ENCODE measurements at places on chromosomes 13 and 19.

- DNase-seq, result no peak
Observed at GRCh38 chr19:45250216-45250831, 747 bp upstream of the MARK4 start.

- no peak for DNase-seq
Observed at GRCh38 chr13:21047591-21048282, 13.6 kb downstream of the LATS2 start.

DNA sequence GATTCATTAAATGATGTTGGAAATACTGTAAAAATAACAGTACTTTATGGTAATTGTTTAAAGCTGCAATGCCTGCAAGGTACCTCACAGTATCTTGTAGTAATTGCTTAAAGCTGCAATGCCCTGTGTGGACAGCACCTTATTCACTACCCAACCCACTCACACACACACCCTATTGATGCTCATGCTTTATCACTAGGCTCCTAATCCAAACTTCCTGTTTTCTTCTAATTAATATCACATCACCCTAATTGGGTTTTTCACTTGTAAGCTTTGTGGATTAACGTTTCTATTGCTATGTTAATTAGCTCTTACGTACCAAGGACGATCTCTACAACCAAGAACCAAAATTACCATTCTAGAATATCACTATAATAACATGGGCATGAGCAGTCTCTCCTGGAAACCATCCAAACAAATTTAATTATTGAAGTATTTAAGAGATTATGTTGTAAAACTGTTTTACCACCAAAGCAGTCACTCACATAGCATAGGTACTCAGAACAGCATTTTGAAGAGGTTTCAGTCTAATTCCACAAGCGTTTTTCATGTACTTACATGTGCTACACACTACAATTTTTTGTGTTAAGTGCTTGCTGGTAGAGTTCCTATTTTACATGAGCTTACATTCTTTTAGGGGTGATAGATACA, 303.8 kb downstream of the PCDH9 start:
- DNase-seq, result no peak

DNA sequence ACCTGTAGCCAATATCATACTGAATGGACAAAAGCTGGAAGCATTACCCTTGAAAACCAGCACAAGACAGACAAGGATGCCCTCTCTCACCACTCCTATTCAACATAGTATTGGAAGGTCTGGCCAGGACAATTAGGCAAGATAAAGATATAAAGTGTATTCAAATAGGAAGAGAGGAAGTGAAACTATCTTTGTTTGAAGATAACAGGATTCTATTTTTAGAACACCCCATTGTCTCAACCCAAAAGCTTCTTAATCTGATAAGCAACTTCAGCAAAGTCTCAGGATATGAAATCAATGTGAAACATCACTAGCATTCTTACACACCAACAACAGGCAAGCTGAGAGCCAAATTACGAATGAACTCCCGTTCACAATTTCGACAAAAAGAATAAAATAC, 17.8 kb upstream of the CCNA1 start:
- no peak for DNase-seq

DNA sequence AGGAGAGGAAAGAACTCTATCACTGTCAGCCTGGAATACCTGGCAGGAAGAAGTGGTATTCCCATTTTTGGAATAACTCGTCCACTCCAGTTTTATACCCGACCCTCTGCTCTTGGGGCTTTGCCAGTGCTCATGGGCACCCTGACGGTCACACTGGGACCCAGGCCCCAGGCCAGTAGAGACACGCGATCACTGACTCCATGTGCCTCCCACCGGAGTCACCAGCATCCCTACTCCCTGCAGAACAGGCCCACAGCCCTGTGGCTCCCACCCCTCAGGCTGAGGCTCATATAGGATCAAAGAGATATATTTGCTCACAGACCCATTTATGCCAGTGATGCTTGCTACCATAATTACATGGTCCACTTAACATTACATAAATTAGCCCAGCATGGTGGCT, 3.5 kb downstream of the GRTP1 start:
- DNase-seq, result no peak

GRCh38 chr13:30504081-30504480, 38.3 kb upstream of the HMGB1 start:
- DNase-seq, result peak; percentile 57

DNA sequence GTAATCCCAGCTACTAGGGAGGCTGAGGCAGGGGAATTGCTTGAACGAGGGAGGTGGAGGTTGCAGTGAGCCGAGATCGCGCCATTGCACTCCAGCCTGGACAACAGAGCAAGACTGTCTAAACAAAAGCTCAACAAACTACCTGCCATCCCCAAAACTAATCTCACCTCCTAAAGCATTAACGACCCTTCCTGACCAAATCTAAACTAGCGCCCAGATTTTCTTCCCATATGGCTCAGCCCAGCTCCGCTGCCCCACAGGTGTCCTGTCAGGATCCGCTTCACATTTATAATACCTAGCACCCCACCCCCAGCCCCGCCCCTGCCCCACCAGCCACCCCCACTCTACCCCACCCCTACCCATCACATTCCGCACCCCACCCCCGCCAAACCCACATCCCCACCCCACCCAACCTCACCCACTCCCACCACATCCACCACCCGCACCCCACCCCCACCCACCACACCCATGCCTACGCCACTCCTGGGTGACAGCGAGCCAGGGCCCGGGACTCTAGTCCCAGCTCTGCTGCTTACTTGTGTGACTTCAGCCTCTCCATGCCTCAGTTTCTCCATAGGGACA, 599 bp downstream of the C19orf12 start:
- no peak for DNase-seq

- DNase-seq, result no peak
Observed at GRCh38 chr13:105937451-105937850, 598.0 kb downstream of the EFNB2 start.

- no peak for DNase-seq
Observed at GRCh38 chr13:98020271-98020670, 66.8 kb downstream of the IPO5 start.

- no peak for DNase-seq
Observed at GRCh38 chr13:43205416-43205815, 182.0 kb downstream of the DNAJC15 start.

- DNase-seq, result peak; percentile 84
Observed at GRCh38 chr19:797528-798414, 519 bp downstream of the PTBP1 start.

DNA sequence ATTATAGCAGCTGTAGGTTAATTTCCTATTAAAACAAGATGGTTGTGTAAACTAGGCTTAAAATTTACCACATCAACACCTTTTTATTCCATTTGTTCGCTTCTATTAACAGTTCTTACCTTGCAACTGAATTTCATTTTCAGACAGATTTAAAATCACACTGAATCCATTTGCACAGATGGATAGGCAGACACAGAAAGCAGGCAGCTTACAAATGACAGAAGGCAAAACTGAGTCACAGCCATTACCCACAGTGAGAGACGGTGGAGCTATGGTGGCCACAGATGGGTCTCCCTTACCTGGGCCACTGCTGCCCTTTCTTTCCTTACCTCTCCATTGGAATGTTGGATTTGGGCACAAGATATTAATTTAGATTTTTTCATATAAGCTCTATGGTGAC, 1567.8 kb upstream of the SLC10A2 start:
- DNase-seq, result no peak

- no peak for DNase-seq
Observed at GRCh38 chr19:37361994-37362393, 8.9 kb upstream of the ZNF527 start.

DNA sequence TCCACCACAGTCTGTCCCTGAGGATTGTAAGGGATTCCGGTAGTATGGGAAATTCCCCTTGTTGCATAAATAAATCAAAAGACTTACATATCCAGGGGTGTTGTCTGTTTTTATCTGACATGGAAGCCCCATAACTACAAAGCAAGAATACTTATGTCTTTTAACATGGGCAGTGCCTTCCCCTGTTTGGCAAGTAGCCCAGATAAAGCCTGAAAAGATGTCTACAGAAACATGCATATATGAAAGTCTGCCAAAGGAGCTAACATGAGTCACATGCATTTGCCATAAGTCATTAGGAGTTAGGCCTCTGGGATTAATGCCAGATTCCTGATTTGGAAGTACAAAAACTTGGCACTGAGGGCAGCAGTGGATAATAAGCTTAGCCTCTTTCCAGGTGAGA, 62.1 kb downstream of the ZNF737 start:
- DNase-seq, result no peak

Data from common myeloid progenitor, CD34-positive (primary cell).